ENCODE measurements at places on chromosomes 16 and 17.

GRCh38 chr17:57368637-57369336 lies 112.5 kb downstream of the MSI2 start:
- DNase-seq: no peak

GRCh38 chr16:56767024-56767423 lies 37.1 kb downstream of the NUP93 start:
- DNase-seq: no peak

DNA sequence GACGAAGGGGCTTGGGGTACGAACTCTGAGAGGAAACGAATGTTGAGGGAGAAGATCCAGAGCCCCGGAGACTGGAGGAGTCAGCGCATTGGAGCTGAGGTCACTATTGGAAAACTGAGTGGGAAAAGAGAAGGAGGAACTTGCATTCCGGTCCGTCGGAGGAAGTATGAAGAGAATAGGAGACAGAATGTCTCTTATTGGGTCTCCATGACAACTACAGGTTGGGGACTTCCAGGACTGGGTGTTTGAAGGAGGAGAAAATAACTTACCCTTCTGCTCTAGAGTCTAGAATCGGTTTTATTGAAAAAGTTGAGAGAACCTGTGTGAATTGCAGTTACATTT lies 537 bp downstream of the GOSR1 start:
- DNase-seq: no peak

DNA sequence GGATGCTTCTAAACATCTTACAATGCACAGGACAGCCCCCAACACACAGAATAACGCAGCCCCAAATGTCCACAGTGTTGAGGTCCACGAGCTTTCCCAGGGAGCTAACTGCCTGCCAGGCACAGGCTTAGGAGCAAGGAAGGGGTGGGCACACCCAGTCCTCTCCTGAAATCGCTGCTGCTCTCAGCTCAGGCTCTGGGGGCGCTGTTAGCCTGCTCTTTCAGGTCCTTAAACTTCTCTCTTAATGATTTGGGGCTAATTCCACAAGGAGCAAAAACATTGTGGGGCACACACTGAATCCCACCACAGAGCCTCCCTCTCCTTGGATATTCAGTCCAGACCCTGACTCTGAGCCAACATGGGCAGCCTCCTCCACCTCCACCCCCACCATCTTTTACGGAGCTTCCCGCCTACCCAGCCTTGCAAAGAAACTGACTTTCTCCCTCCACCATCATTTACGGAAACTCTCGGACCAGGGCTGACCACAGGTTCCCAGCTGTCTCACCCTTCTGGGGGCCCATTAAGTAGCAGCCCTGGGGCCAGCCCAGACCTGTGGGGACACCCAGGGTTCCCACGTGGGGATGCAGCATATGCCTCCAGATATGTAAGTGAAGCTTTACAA lies 1.1 kb downstream of the CD300H start:
- DNase-seq: no peak

DNA sequence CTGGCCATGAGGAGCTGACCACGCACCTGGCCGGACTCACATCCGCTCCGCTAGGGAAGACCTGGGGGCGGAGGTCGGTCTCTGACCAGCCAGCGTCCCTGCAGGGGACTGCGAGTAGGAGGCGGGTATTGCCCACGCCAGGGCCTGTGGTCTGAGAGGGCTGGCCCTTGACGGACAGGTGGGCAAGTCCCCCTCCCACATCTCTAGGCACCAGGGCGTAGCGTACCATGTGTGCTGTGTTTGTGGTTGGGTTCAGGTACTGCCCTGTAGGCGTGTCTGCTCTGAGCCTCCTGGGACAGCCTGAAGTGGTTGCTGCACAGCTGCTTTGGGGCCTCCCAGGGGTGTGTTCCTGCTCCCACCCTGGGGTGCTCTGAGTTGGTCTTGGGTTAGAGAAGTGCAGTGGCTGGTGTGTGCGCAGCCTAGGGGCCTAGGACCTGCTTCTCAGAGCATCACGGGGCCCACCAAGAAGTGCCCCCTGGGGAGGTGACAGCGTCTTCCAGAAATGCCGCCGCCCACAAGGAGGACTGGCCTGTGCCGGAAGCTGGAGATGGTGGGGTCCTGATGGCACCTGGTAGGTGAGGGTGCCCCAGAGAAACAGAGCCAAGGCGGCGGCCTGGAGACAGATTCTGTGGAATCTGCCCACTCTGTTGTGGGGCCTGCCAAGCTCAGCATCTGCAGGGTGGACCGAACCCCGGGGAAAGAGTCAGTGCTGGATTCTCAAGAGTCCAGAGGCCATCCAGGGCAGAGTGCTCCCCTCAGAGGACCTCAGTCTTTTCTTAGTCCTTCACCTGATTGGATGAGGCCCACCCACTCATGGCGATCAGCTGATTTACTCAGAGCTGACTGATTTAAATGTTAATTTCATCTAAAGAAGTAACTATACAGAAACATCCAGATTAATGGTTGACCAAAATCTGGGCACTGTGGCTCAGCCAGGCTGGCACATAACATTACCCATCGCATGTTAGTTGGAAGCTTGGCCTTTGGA lies 48.3 kb downstream of the WDR45B start:
- no peak for DNase-seq

DNA sequence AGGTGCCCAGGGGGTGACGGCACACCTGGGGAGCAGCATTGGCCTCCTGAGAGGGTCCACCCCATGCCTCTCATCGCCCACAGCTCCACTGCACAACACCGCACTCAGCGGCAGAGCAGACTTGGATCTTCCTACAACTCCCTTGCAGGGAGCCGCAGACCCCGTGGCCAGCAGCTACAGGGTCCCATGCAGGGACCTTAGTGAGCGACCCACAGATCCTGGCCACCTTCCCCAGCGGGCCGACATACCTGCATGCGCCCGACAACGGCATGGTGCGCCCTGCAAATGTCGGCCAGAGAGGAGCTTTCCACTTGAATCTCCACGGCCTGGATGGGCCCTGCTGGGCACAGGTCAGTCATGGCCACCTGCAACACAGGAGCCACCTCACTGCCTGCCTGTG lies 8.4 kb downstream of the FAAP100 start:
- DNase-seq: no peak

GRCh38 chr17:29555840-29556239 lies 11.0 kb downstream of the ABHD15 start:
- no peak for DNase-seq

GRCh38 chr16:48680881-48681280 lies 70.9 kb upstream of the N4BP1 start:
- no peak for DNase-seq

DNA sequence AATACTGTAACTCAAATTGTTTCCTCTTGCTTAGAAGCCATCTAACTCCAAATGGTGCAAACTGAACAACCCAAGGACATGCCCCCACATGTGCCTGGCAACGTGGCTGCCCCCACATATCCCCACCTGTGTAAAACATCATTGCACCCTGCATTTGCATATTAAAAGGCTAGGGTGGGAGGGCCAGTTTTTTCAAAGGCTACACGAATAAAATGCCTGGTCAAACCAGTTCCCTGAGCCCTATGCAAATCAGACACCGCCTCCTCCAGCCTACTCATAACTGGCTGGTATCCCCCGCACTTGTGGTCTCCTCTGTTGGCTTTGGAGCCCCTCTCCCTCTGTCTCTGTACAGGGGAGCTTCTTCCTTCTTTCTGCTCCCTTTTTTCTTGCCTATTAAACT lies 26.7 kb downstream of the C16orf54 start:
- no peak for DNase-seq

- DNase-seq: no peak
Observed at GRCh38 chr17:4305224-4305623, 41.4 kb upstream of the ANKFY1 start.

GRCh38 chr17:60160829-60161501 lies 11.2 kb downstream of the CA4 start:
- no peak for DNase-seq

DNA sequence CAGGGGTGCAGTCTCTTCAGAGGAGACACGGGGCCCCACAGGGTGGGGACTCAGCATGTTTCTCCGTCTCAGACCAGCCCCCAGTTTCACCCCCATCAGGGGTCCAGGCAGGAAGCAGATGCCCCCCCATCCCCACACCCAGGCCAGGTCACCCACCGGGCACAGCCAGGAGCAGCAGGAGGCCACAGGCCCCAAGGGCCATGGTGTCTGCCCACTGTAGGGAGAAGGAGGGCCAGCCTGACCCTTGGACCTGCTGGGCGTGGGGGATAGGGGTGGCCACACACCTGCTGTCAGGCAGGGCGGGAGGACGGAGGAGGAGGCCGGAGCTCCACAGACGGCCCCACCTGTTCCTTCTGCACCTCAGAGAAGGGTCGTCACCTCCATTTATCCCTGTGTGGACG lies at the start of gene TPSG1:
TSS of gene TPSG1 (minus strand) at position 218 of the 401 bp plus-strand sequence. CDS start at position 202, 16 bp downstream.
- no peak for DNase-seq

DNA sequence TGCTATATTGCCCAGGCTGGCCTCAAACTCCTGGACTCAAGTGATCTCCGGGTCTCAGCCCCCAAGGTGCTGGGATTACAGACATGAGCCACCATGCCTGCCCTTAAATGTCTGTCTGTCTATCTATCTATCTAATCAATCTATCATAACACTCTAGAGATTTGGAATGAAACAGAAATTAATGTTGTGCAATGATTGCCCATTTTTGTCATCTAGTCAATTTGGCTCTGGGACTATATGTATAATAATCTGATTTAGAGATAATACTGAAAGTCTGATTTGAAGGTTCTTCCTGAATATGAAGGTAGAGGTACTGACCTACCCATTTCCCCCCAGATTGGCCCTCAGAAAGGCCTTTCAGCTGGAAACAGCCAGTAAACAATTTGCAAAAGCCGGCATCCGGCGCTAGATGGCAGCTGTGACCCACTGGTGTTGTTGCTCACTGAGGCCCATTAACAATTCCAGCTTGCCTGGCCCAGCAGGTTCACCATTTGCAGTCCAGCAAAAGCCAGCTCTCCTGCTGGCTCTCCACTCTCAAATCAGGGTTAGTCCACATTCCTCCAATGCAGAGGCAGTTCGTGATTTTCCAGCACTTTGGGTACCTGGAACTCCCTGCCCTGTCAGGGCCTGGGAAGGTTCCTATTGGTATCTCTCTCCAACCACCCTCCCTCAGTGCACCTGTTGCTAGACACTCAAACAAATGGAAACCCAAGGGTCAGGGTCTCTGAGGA lies 22.9 kb upstream of the C16orf87 start:
- DNase-seq: peak; percentile 22

- DNase-seq: no peak
Observed at GRCh38 chr16:31397701-31398100, 4.6 kb downstream of the ITGAD start.

GRCh38 chr17:29766796-29767327 lies 144.2 kb upstream of the CORO6 start:
- no peak for DNase-seq

GRCh38 chr17:4180791-4181190 lies 37.8 kb downstream of the CYB5D2 start:
- DNase-seq: no peak

DNA sequence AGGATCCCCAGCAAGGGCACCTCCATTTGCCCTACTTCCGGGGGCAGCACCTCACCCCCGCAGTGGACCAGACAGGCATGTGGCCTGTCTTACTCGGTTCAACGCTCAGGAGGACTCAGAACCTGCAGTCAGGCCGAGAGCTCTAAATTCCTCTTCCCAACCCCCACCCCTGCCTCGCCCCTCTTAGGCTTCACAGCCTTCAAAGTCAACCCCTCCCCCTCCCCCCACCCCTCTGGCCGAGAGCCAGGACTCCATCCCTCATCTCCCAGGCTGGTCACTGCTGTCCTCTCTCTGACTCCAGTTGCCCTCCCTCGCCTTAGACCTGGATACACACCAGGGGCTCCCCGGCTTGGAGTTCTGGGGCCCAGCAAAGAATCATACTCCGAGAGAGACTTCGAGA lies 8.1 kb upstream of the HS3ST6 start:
- no peak for DNase-seq

- no peak for DNase-seq
Observed at GRCh38 chr17:34237458-34237857, 17.6 kb upstream of the CCL2 start.

GRCh38 chr16:87778476-87778829 lies 12.7 kb upstream of the KLHDC4 start:
- DNase-seq: no peak

DNA sequence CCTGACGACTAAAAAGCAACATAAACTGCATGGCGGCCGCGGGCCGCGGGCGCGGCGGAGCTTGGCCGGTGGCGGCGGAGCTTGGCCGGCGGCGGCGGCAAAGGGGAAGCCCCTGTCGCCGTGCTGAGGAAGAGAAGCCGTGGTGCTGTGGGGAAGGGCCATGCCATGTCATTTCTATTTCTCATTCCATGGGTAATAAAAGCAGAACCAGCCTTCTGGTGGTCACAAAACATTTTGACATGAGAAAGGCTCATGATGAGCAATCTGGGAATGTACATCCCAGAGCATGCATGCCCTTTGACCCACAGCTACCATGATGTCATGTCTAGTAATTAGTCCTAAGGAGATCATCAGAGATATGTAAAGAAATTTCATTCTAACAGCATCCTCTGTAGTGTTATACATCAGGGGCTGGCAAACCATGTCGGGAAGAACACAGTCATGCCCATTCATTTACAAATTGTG lies 23.9 kb upstream of the HEATR6 start:
- DNase-seq: no peak

DNA sequence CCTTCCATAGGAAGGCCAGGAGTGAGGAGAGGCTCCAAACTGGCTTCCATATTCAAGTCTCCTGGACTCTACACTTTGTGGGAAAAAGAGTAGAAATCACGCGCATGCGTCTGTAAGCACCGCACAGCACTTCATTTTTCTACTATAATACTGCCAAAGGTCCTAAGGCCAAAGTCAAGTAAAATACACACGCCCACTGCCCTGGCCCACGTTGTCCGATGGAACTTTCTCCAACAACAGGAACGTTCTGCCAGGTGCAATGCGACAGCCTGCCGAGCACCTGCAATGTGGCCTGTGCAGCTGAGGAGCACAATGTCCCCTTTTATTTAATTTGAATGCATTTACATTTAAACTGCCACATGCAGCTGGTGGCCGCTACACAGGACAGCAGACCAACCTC lies 23.5 kb downstream of the DNASE1 start:
- DNase-seq: no peak

DNA sequence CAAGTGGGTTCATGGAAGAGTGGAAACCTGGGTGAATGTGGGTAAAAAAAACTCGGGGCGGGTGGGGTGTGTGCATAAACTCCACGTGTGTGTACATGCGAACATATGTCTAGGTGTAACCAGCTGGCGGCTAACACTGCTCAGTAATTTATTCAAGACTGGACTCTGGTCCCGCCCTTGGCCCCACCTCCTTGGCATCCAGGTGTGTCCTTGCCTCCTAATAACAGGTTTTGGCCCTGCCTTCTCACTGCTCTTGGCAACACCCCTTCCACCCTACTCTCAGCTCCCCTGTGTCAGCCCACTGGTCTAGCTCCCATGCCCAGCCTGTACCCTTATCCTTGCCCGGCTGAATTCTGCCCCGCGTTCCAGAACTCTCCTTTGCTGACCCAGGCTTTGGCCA lies 8.3 kb downstream of the FLII start:
- no peak for DNase-seq

GRCh38 chr17:45291171-45291805 lies 25.5 kb downstream of the MAP3K14 start:
- no peak for DNase-seq

GRCh38 chr17:40463122-40463550 lies 19.9 kb downstream of the IGFBP4 start:
- no peak for DNase-seq

All from stimulated activated CD8-positive, alpha-beta memory T cell treated with anti-CD3 and anti-CD28 coated beads, Interleukin-4, amount 100 ng/mL, for 4 hours (primary cell).